ENCODE measurements at places on chromosomes 3 and 15.
A peak's percentile ranks its signal among the peaks of the same experiment; 100 is the strongest.

DNA sequence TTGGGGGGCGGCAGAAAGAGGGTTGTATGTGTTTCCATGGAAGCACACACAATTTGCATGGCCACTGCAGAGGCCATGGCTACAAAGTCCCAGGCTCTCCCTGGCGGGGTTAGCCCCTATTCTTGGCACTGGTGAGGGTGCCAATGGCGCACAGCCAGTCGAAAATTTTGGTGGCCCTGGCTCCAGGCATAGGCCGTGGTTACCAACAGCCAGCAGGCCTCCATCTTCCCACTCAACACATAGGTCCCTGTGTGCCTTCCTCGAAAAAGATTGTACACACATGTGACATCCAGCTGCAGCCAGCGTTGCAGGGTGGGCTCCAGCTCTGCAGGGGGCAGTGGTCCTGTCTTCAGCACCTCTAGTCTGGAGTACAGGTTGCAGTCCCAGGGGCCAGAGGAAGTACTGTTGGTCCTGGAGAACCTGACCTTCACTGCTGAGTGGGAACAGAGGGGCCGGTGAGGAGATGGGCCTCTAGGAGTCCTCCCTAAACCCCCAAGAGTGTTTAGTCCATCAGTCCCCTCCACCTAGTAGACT is 7.1 kb downstream of the P4HTM start:
- no peak for DNase-seq

- no peak for DNase-seq
Observed at GRCh38 chr15:40280260-40281056, 2.4 kb downstream of the ANKRD63 start.

GRCh38 chr3:174223042-174223441 is 636.1 kb upstream of the NAALADL2 start:
- no peak for DNase-seq

DNA sequence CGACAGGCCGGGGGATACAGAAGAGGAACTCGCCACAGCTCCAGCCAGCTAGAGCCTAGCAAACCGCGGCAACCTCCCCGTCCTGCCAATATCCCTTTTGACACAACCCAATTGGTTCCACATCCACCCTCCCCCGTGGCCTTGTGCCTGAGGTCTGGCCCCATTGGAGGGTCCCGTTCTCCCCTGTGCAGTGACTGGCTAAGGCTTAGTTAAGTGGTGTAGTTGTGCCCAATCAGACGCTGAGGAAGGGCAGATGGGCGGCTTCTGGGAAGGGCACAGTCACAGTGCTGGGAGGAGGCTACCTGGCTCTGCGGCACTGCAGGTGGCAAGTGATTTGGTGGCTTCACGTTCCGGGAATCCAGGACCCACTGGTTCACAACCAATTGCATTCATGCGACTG is 78.6 kb downstream of the SNRK start:
- peak; percentile 34 for DNase-seq

GRCh38 chr3:4980229-4981203 is 1.3 kb downstream of the BHLHE40 start:
- peak; percentile 83 for DNase-seq

GRCh38 chr3:17674082-17674686 is 68.2 kb downstream of the TBC1D5 start:
- no peak for DNase-seq

GRCh38 chr3:67781218-67781617 is 126.8 kb upstream of the SUCLG2 start:
- DNase-seq = no peak

- DNase-seq = no peak
Observed at GRCh38 chr3:29494305-29495036, 213.6 kb downstream of the RBMS3 start.

GRCh38 chr3:73556520-73557372 is 68.0 kb downstream of the PDZRN3 start:
- no peak for DNase-seq

DNA sequence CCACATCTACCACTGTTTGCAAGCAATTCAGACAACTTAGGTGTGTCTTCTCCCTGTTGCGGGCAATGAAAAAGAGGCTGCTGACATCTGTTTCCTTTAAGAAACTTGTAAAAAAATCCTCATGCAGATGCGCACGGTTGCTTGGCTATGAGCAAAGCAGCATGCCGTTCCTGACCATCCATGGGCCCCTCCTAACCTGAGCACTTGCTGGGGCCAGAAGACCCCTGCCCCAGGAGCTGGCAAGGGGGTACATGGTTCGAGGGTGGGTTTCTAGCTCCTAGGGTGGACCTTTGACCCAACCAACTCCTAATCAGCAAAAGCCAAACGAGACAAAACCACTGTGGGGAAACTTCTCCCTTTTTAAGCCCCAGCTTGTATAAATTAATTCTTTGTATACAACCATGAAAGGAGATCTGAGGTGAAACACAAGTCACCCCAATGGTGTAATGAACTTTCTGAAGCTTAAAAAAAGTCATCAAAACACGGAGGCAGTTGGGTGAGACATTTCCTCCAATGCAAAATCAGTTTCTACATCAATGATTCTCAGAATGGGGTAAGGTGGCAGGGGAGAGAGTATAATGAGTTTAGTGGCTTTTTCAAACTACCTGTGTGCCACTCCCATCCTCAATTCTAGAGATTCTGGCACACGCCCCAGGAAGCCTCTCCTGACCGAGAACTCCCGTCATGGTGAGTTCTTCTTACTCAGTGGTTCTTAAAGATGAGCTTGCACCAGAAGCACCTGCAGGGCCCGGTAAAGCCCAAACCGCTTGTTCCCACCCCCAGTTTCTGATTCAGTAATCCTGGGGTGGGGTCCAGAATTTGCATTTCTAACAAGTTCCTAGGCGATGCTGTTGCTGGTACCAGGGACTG is 44.1 kb downstream of the CPN2 start:
- no peak for DNase-seq

DNA sequence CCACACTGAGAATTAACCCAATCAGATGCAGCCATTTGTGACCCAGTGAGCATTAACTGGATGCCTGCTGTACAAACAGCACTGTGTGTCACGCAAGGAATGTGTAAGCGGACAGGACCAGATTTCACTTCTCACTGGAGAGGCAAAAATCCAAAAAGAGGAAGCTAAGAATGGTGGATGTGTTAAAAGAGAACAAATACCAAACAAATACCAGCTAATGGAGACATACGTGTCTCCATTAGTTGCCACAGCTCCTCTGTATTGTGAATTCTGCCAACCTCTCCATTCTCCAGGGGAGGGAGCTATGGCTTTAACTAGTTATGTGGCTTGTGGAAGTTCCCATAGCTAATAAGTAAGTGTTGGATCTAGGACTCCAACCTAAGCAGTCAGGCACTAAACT is 2.6 kb downstream of the LTF start:
- no peak for DNase-seq

DNA sequence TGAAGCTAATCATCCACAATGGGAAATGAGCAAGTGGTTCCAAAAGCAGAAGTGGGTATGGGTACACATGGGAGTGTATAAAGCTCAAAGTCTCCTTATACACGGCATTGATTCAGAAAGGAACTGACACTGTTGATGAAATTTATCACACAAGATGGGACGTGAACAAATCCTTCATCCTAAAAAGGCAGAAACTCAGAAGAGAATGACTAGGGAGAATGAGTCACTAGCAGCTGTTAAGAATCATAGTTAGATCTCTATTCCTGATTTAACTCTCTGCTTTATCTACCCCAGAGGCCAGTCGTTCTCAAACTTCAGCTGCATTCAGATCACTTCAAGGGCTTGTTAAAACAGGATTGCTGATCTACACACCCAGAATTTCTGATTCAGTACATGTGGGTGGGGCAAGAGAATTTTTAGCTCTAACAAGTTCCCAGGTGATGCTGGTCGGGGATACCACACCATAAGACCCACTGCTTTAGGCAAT is 97.7 kb upstream of the PHLDB2 start:
- DNase-seq = no peak

DNA sequence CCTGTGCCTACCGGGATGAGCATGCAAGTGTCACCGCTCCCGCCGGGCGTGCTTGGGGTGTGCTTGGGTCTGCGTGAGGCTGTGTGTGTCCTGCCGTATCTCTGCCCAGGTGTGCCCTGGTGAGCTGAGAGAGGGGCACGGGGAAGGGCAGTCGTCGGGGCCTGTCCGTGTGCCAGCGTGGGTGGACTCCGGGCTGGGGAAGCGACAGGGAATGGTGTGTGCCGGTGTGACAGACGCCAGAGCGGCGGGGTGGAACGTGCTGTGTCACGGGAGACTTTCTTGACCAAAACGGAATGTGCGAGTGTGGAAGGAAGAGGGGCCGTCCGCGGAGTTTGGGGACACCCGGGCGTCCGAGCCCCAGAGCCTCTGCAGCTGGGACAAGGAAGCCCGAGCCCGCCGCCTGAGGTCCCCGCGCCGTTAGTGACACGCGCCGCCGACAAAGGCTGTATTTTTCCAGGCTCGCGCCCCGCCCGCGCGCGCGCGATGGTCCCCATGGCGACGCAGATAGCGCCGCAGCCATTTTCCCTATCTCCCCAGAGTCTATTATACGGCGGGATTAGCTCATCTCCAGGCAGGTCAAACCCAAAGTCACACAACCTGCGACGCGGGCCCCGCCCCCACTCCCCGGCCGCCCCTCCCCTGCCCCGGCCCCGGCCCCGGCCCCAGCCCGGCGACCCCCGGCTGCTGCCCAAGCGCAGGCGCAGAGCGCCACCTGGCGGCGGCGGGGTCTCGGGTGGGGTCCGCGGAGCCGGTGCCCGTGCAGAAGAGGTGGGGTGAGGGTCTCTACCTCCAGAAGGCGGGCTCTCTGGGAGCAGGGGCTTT is 4.5 kb upstream of the GATA2 start:
- peak; percentile 61 for DNase-seq

GRCh38 chr3:83524901-83525300 is 1433.9 kb upstream of the CADM2 start:
- DNase-seq = no peak

DNA sequence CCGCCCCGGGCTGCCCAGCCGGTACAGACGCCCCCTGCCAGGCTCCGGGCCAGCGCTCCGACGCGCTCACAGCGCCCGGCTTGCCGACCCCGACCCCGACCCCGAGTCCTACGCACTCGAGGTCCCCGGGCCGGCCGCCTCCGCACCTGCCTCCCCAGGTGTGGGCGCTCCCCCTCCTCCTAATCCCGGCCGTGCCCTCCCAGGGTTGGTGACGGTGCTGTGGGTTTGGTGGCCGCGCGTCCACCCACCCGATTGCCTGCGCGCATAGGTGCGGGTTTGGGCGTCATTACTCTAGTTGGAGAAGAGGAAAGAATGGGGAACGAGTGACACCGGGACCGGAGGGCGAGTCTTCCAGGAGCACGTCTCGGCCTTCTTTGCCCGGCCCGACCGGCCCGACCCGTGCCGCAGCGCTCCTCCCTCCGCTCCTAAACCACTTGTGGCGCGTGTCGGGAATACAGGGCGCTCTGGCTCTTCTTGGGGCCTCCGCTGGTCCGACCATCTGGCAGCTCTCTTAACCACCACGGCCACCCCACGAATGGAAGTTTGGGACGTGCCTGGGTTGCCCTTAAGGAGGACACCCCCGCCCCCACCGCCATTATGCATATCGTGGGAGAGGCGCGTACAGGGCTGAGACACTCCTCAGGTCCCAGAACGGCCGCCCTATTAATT is 810 bp upstream of the THRB start:
- no peak for DNase-seq

DNA sequence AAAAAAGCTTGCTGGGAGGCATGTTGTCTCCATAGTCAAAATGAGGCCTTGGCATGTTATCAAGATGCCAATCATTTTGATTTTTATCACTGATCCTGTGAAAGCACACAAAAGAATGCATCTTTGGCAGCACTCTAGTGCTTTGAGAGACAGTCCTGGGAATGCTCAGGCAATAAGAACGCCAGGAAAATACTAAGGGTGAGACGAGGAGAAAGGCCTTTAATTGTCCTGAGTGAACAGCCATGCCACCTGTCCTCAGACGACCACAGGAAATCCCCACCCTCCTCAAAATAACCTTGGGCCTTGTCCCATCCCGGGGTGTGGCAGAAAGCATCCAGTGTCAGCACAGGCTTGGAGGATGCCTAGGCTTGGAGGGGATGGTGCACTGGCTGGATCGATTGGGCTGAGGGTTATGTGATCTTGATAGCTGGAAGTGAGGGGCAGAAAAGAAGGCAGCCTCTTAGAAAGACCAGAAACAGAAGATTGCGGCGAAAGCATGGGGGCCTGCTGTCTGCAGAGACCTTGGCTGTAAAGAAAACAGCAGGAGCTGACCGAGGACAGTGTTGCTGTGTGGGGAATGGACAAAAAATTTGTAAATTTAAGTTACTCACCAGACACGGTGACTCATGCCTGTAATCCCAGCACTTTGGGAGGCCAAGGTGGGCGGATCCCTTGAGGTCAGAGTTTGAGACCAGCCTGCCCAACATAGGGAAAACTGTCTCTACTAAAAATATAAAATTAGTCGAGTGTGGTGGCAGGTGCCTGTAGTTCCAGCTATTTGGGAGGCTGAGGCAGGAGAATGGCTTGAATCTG is 7.3 kb downstream of the TMEM158 start:
- no peak for DNase-seq

GRCh38 chr3:29283231-29284119 is 2.6 kb downstream of the RBMS3 start:
- DNase-seq = no peak

- no peak for DNase-seq
Observed at GRCh38 chr3:89179355-89180001, 72.1 kb downstream of the EPHA3 start.

GRCh38 chr3:156859578-156859977 is 33.4 kb downstream of the LEKR1 start:
- no peak for DNase-seq

- no peak for DNase-seq
Observed at GRCh38 chr3:156038869-156039268, 81.5 kb upstream of the KCNAB1 start.

- DNase-seq = no peak
Observed at GRCh38 chr3:48142316-48142870, 45.8 kb downstream of the CDC25A start.

DNA sequence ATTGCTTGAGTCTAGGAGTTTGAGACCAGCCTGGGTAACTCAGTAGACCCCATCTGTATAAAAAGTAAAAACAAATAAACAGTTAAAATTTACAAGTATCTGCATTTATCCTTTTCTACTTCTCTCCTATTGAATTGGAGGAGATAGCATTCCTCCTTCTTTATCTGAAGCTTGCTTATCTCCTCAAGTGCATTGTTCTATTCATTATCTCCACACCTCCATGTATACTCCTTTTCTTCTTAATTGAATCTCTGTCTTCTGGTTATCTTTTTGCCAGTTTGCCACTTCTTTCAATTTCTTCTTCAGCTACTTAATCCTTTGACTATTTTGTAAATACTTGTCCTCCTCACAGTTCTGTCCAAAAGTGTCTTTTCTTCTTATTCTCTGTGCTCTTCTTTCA is 88.6 kb downstream of the STRIT1 start:
- no peak for DNase-seq

DNA sequence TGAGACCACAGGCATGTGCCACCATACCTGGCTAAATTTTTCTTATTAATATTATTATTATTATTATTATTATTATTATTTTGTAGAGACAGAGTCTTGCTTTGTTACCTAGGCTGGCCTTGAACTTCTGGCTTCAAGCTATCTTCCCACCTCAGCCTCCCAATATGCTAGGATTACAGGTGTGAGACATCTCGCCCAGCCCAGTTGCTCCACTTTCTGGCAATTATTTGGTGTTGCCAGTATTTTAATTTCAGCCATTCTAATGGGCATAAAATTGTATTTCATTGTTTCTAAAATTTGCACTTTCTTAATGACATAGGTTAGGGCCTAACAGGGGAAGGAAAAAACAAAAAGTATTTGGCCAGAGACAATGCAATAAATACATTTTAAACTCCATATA is 1217.6 kb upstream of the ALCAM start:
- DNase-seq = no peak

Data from cerebellar cortex (tissue), 1 donor.